ENCODE measurements at places on chromosomes 3 and 15.
A peak's percentile ranks its signal among the peaks of the same experiment; 100 is the strongest.

DNA sequence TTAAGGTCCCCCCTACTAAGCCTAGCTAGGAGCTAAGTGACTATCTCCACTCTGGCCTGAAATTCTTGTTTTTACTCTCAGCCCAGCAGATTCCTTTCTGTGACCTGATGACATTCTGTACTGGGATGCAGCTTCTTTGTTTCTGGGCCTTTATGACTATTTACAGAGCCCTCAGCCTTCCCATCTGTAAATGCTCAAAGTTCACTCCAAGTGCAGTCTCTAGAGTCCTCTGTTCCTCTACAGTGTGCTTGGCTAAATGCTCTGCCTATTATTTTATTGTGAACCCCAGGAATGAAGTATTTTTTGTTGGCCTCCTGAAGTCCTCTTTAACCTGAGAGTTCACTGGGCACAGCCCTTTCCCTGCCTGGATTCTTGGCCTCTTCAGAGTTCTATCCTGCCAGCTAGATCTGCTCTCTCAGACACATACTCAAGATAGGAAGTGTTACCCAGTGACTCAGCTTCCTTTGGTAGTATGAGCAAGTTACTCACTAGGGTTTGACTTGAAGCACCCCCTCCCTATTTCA lies 278.1 kb upstream of the P2RY1 start:
- DNase-seq: peak; percentile 11

GRCh38 chr3:128376516-128376915 lies 90.2 kb downstream of the DNAJB8 start:
- no peak for DNase-seq

GRCh38 chr3:170410428-170411029 lies 8.1 kb upstream of the CLDN11 start:
- DNase-seq: no peak

GRCh38 chr3:11546657-11547302 lies 96.9 kb downstream of the VGLL4 start:
- DNase-seq: no peak

DNA sequence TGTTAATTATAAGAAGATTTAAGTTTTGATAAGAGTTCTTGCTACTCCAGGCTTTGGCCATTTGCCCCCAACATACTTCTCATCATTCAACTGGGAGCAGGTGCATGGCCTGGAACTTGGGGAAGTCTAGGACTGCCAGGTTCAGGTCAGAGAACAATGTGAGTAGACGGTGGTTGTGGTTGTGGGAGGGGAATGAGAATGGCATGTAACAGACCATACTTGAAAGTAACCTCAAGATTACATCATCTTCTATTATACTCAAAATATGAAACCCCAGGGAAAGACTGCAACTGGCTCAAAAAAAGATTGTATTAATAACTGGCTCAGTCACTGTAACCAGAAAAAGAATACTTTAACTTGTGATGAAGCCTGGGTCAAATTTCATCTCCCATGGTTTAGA lies 364.9 kb upstream of the DPPA4 start:
- DNase-seq: peak; percentile 55

GRCh38 chr3:53227993-53228885 lies 27.6 kb downstream of the TKT start:
- no peak for DNase-seq

All from activated CD4-positive, alpha-beta T cell treated with anti-CD3 and anti-CD28 coated beads for 36 hours (primary cell).